Stomach (tissue), 19 donors: ENCODE measurements at places on chromosomes 1 and 21.

GRCh38 chr1:203327684-203328457, 22.6 kb downstream of the BTG2 start:
- peak; percentile 88 for DNase-seq

- no peak for DNase-seq
These were observed 120.8 kb upstream of the BMP8A start for GRCh38 chr1:39370602-39371001.

GRCh38 chr21:45132841-45133573, 58.6 kb downstream of the ADARB1 start:
- DNase-seq, result peak; percentile 38

DNA sequence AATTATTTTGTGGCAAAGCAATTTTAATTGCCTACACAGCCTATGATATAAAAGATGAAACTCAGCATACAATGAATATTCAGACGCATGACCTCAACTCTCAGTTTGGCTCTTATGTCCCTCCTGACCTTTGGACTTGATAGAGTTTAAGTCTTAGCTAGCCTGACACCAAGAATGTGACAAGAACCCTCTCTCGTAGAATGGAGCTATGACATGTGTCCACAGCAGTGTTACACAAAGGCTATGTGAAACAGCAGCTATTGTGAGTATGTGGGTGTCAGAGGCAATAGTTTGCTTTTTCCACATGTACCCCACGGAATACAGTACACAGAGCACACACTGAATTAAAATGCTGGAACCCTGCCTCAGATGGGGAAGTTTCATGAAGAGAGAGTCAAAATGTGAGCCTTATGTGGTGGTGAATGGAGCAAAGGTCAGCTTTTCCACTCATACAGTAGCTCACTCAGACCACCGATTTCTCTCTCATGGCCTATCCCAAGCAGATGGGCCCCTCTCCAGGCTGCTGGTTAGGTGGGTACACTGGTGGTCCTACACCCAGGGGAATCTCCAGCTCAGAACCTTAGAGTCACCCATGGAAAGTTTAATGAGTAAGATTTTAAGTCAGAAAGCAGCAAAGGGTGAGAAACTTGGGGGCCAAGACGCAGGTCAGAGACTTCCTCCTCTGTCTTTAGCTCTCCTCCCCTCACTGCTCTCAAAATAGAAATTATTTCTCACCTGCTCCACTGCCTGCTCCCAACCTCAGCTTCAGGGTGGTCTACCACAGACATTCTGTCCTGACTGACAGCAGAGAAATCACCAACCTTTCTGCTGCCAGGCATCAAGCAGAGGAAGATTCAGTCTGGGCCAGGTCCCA, 10.1 kb upstream of the XCL2 start:
- no peak for DNase-seq

DNA sequence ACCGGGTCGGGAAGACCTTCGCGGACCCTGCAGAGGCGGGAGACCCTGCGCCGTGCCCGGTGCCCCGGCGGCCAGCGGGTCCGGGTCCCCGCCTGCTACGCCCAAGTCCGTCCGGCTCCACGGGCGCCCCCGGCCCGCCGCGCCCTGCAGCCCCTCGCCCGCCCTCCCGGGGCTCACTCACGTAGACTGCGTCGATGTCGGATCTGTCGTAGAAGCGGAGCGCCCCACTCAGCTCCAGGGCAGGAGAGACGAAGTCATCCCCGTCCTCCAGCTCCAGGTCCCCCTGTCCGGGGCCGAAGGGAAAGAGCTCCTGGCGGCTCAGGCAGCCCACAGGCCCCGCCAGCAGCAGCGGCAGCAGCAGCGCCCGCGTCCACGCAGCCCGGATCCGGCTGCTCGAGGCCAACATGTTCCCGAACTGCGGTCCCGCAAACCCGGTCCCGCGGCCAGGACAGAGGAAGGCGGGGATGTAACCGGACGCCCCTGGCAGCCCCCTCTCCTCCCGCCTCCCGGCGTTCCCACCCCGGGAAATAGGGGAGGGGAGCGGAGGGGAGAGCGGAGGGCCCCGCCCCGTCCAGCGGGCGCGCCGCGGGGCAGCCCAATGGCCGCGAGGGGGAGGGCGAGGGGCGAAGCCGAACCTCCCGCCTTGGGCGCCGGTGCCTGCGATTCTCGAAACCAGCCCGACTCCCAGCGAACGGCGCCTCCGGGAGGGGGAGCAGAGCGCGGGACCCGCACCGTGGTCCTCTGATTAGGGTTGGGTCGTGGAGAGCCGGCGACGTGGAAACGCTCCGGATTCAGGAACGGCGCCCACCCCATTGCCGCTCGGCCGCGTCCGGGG, at the start of gene NID1:
NID1 (minus strand) TSS at position 417 of the 835 bp plus-strand sequence; CDS start at position 406, 11 bp downstream.
- peak; percentile 95 for DNase-seq

GRCh38 chr1:110859062-110859461, 13.9 kb upstream of the CD53 start:
- no peak for DNase-seq

DNA sequence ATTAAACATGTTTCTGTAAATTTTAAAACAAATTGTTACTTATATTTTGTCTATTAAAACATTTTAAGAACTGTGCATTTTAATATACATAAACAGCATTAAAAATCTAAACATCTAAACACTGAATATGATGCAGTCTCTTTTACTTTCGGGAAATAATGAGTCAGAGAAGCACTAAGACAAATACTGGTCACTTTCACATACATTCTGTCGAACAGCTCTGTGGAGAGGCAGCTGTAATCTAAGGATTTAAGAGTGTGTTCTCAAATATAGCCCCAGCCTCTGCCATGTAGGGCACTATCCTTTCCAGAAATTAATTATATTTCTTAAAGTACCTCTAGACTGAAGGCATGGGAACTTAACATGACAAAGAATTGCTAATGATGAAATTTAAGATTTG, 89.6 kb upstream of the PTGFR start:
- DNase-seq, result no peak

GRCh38 chr1:13949546-13949945, 249.6 kb downstream of the PRDM2 start:
- no peak for DNase-seq

- peak; percentile 82 for DNase-seq
These were observed 100.8 kb upstream of the SLC45A1 start for GRCh38 chr1:8217011-8217711.
